ENCODE measurements at places on chromosomes 1 and 21. TPM values are rescaled to one million over a fixed set of nuclear protein-coding genes. Genes with fewer than 3 reads are reported as not detected.

GUCA2A gene
- total RNA-seq = not detected

IL20 gene
- not detected for total RNA-seq

GRCh38 chr1:172326136-172326535, 94.3 kb upstream of the C1orf105 start:
- no peak for DNase-seq

DNA sequence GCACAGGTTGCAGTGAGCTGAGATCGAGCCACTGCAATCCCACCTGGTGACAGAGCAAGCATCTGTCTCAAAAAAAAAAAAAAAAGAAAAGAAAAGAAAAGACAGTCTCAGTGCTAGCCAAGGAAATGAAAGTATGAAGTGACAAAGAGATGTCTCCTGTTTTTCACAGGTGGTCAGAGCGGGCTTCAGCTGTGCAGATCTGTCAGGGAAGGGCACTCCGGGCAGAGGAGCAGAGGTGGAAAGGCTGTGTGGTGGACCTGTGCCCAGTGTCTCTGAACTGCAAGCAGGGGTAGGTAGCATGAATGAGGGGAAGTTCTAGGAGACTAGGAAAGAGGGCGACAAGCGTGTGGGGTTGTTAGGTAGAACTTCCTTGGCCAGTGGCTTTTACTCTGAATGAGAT, 67.5 kb downstream of the CD247 start:
- no peak for DNase-seq

- no peak for DNase-seq
These were observed 28.2 kb upstream of the KLHDC7A start for GRCh38 chr1:18452550-18452949.

- no peak for DNase-seq
These were observed 2.9 kb upstream of the EFNA1 start for GRCh38 chr1:155124503-155125463.

GRCh38 chr1:3776231-3776961, 3.8 kb downstream of the SMIM1 start:
- DNase-seq = no peak

- DNase-seq = no peak
These were observed 31.1 kb downstream of the RUNX3 start for GRCh38 chr1:24898909-24899439.

DNA sequence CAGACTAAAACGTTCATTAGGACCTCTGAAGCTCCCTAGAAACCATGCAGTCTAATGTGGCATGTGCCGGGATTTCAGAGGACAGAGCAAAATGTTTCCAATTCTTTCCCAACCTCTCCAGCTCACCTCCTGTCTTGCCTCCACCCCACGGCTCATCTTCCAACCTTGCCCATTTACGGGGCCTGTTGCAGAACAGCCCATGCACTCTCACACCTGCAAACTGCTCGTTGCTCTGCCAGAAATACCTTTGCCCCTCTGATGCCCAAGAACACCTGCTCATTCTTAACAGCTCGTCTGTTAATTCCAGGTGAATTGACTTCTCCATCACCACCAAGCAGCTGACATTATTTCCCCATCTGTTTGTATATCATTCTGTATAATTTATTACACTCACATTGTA, 53.9 kb upstream of the LBR start:
- no peak for DNase-seq

DNA sequence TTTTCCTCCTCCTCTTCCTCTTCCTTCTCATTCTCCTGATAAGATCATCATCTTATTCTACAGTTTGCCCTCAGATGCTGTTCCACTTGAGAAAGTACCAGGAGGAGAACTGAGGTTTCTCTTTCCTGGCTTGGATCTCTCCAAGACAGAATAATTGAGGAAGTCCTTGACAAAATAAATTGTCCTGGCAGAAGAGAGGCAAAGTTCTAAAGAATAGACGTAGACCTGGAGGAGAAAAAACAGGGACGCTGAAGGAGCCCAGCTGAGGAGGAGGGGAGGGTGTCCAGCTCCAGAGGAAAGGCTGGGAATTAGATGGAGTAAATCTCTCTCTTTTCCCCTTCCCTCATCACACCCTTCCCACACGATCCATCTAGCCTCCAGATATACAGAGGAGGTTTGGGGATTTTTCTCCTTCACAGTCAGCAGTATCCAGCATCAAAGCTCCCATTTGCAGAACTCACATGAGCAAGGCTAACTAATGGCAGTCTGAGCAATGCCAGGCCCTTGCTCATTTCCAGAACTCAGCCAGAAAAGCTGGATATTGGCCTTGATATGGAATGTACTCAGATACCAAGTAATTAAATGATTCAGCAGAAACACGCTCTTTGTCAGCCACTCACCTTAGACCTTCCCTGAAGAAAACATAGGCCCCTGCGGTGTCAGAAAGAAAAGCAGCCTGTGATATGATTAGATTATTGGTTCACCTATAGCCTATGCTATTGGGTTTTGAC, 5.1 kb upstream of the GNG12 start:
- no peak for DNase-seq

TRABD2B gene
- not detected for total RNA-seq

Measured in activated T-helper 1 cell treated with anti-CD3 and anti-CD28 coated beads, Interleukin-12 subunit alpha, Interleukin-12 subunit beta, Interleukin-2, Interleukin-4 antibody, amounts not matched to agents 30 ng/mL and 10 ng/mL and 1 ng/mL, durations not matched to agents 14 hours and 24 hours and 36 hours (primary cell).